ENCODE measurements at places on chromosomes 1 and 21.

GRCh38 chr1:170049176-170049800 is 25.2 kb downstream of the KIFAP3 start:
- no peak for DNase-seq

DNA sequence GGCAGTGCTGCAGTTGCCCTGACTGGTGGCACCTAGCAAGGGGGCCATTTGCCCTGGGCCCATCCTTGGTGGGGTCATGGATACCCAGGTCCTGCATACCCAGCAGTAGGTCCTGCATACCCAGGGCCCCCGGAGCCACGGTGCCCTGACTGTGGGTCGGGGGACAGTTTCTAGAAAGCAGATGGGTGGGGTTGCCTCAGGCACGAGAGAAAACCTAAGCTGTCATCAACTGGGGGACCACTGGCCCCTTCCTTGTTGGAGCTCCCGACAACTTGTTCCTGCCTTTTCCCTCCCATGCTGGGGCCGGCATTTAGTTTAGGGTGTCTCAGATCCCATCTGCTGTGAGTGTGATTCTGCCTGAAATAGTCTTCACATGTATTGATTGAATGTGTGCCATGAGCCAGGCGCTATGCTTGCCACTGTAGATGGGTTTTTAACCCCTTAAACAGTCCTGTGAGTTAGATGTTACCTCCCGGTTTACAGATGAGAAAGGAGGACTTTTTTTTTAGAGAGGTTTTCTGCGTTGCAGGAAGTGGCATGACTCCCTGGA is 15.6 kb downstream of the SPSB1 start:
- no peak for DNase-seq

DNA sequence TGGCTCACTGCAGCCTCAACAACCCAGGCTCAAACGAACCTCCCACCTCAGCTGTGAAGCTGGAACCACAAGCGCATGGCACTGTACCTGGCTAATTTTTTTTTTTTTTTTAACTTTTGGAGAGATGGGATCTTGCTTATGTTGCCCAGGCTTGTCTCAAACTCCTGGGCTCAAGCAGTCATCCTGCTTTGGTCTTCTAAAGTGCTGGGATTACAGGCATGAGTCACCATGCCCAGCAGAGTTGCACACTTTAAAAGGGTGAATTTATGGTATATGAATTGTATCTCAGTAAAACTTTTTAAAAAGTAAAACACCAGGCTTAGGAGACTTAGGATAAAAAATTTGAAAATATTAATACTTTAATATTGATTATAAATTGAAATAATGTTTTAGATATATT is 99.1 kb downstream of the CLEC20A start:
- DNase-seq, result no peak

DNA sequence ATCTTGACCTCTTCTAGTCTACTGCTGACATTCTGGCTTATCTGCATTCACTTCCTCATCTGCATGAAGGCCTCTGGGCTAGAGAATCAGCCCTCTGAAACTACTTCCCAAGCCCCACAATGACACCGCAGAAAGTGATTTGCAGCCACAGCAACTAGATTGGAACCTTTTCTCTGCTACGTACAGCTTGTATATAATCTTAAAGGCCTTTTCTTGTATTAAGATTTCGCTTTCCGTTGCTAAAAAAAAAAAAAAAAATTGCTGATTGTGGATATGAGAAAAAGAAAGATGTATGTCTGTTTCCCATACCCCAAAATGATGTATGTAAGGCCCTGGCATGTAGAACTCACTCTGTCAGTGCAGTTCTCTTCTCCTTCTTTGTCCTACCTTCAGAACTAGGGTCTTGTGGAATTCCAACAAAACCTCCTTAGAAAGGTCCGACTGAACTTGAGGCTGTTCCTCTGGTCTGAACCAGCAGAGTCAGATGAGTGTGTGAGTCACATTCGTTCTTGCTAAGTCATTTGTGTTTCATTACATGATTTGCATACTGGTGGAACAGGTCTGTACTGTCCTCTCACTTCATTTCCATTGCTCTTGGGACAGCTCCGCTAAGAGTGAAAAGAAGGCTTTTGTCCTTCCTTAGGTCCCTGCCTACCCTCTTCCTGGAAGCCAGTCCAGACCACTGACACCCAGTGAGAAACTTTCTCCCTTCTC is 62.7 kb downstream of the PLPP3 start:
- DNase-seq, result no peak

DNA sequence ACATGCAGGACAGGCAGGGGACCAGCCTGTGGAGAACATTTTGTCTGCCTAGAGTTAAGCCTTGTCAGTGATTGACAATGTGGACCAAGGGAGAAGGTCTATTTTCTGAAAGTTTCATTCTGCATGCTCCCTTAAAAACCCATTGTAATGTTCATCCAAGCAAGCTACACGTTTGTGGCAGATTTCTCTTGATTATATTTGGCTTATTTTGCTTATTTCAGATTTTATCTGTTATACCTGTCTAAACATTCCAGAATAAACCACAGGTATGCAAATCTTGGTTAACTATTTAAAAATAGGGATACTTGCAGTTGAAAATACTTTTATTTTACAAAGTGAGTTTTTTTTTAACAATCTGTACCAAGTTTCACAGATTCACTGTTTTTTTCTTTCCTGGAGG is 78.2 kb upstream of the F3 start:
- DNase-seq, result no peak

DNA sequence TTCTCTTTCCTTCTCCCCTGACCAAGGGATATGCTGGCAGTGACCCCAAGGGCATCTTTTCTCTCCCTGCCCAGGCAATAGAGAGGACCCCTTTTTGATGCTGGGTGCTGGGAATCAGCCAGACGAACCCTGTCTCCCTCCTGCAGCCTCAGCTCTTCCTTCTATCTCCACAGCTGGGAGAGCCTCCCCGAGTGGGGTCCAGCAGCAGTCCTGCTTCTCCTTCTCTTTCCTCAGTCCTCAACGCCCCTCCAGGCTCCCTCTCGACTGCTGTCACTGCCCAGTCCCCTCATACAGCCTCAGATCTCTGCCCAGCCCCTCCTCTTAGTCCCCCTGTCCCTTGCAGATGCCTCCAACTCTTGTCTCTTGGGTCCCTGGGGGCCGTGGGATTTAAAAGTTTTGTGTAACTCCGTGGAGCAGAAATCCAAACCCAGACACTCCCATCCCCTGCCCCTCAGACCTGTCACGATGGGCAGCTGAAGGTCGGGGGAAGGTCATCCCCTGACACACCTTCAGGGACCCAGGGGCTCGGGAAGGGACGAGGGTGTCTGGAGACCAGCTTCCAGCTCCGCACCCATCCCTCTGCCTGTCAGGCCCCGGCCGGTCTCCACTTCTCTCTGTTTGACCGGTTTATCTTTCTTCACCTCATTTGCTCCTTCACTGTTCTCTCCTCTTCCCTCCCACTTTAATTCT is 5.8 kb upstream of the ETV3L start:
- no peak for DNase-seq

- no peak for DNase-seq
These were observed 20.7 kb downstream of the IL10RB start for GRCh38 chr21:33286600-33287456.

DNA sequence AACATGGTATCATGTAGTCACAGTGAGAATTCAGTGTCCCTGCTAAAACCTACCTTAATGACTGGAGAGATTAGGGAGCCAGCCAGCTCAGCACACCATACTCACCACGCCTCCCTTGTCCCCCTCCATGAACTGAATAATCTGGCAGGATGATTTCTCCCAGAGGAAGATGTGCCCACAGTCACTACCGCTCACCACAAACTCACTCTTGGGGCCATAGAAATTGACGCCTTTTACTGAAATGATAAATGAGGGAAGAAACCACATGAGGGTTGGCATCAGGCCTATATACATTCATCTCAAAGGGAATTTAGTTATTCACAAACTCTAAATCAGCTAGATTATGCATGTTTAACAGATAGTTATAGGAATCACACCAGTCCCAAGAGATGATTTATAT is 17.4 kb downstream of the PEA15 start:
- DNase-seq, result no peak

GRCh38 chr21:44583089-44583799 is 2.8 kb upstream of the KRTAP10-5 start:
- no peak for DNase-seq

- no peak for DNase-seq
These were observed 8.1 kb downstream of the KAZN start for GRCh38 chr1:14606632-14607031.

DNA sequence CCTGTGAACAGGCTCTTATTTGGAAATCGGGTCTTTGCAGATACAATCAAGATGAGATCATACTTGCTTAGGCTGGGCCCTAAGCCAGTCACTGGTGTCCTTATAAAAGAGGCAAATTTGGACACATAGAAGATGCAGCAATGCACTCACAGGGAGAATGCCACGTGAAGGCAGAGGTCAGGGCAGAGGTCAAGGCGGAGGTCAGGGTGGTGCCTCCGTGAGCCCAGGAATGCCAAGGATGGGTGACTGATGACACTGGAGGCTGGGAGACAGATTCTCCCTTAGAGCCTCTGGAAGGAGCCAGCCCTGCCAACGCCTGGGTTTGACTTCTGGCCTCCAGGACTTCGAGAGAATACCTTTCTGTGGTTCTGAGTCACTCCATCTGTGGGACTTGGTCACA is 22.8 kb upstream of the C1orf174 start:
- no peak for DNase-seq

DNA sequence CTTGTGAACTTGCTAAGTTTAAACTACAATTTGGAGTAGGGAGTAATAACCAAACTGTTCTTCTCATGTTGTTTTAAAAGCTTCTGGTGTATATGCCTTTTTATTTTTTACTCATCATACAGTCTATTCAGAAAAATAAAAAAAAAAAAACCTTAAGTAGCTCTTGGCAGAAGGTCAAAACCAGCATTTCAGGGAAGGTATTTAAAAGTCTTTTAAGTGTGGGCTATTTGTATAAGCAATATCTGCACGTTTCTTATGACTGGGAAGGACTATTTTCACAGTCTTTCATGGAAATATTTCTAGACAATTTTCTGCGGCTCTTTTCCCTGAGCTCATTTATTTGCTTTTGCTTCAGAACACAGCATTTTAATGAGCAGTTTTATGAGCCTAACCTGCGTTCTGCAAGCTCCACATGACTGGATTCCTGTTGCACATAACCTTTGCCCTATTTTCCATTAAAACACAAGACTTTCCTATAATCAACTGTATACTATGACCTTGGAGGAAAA is 60.9 kb upstream of the C1orf105 start:
- DNase-seq, result no peak

GRCh38 chr1:238647877-238648276 is 738.5 kb upstream of the CHRM3 start:
- DNase-seq, result no peak

DNA sequence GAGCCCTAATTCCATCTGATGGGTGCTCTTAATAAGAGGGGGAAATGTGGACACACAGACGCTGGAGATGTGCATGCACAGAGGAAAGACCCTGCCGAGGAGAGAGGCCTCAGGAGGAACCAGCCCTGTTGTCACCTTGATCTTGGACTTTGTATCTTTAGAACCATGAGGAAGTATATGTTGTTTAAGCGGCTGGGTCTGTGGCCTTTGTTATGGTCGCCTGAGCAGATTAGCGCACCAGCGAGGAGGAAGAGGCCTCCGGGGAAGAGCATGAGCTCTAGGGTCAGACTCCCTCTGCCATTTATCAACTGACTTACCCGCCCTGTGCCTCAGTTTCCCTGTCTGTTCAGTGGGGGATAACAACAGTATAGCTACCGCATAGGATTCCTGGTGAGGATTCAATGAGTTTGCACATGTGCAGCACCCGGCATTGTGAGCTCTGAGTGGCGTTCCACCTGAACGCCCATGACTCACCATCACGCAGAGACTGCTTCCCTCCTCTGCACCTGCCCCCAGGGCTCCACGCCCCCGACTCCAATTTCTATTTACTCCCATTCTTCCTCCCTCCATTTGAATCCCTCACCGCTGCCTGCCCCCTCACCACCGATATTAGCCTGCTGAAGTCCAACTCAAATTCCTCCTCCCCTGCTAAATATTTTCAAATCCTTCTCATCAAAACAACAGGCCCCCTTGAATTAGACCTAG is 67.2 kb downstream of the ATP5PO start:
- DNase-seq, result no peak

DNA sequence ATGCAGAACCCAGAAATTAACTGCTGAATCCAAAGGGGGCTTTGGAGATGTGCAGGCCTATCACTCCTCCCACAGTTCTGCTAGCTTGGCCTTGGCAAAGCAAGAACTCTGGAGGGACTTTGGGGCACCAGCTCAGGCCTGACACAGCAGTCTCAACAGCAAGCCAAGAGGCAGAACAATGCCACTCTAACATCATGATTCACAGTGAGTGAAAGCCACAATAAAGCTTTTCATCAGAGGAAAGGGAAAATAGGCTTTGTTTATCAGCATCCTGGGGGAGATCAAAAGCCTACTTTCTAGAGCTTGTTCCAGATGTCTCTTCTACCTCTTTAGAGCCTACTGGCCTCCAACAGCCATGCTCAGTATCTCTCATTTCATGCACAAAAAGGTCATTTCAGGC is 283.4 kb downstream of the KCNH1 start:
- DNase-seq, result no peak

- DNase-seq, result no peak
These were observed 20.4 kb downstream of the WNT4 start for GRCh38 chr1:22122273-22123070.

GRCh38 chr1:233080286-233080685 is 129.9 kb downstream of the NTPCR start:
- DNase-seq, result no peak

GRCh38 chr1:215421744-215422143 is 145.4 kb upstream of the KCTD3 start:
- no peak for DNase-seq

GRCh38 chr1:210527091-210527490 is 198.4 kb downstream of the HHAT start:
- no peak for DNase-seq

GRCh38 chr1:40310983-40311642 is 6.0 kb downstream of the COL9A2 start:
- DNase-seq, result no peak

- DNase-seq, result no peak
These were observed 21.1 kb downstream of the CDC42BPA start for GRCh38 chr1:227297073-227297793.

DNA sequence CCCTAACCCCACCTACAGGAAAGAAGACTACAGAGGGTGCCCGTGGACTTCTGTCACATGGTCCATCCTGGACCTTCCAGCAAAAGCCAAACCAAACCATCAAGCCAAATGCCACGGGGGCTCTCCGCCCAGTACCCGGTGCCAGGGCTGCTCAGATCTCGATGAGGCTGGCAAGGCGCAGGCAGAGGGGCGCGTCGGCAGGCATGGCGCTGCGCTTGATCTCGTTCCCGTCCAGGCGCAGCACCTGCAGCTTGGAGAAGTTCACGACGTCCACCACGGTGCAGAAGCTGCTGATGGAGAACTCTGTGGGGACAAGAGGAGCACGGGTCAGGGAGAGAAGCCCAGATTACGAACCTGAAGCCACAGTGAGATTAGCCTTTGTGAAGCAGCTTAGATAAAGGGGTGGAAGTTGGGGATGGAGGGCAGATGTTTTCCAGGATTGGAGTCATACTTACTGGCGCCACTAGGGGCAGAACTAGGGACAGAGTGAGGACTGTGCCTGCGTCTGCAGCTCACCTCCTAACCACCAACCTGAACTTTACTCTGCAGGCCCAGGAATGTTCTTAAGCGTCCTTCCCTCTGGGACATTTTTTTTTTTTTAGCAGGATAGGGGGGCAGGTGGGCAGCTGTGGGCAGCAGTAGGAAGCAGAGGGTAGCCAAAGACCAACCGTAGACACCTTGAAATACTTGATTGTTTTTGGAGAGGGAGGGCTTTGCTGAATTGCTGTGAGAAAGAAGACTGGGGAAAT is 8.6 kb downstream of the FMOD start:
- peak; percentile 69 for DNase-seq

GRCh38 chr1:229197265-229197585 is 73.7 kb upstream of the RAB4A start:
- no peak for DNase-seq

GRCh38 chr21:37155186-37155585 is 82.1 kb downstream of the TTC3 start:
- DNase-seq, result no peak

All from endothelial cell (in vitro differentiated cells).